Astrocyte (in vitro differentiated cells and primary cell): ENCODE measurements at places on chromosomes 4 and X.
A peak's percentile ranks its signal among the peaks of the same experiment; 100 is the strongest.

- DNase-seq: peak; percentile 1
Measured at GRCh38 chr4:159983082-159983481, 880.2 kb downstream of the RAPGEF2 start.

- no peak for DNase-seq
Measured at GRCh38 chr4:153028535-153028934, 92.4 kb downstream of the FHDC1 start.

DNA sequence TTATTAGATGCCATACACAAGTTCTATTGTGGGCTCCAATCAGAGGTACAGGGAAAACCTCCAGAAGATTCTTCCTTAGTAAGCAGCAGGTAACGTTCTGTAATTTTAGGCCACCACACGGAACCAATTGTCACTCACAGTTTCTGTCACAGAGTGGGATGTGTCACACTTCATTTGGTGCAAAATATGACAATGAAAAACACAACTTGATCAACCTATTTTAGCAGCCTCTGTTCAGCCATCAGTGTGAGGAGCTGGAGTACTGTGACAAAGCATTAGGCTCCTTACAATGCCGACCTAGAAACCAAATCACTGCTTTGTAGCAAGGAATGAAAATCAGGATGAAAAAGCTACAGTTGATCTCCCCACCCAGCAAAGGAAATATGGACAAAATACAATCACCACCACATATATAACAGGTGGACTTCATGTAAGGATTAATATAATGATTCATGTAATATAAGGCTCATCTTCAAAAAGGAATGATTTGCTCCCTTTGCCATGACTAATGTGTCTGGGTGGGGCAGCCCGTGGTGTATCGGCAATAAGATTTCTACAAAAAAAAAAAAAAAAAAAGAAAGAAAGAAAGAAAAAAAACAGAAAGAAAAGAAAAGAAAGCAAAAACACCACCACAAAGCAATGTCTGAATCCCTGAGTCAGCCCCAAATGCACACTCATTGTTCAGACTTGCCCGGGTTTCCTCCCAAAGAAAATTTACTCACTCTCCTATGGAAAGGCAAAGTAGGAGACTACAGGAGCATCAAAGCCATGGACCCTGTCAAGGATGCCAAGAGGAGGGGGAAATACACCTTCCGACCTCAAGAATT, 36.0 kb downstream of the SLC9A7 start:
- peak; percentile 48 for DNase-seq

- no peak for DNase-seq
Measured at GRCh38 chrX:11739776-11740175, 18.3 kb upstream of the MSL3 start.
